ENCODE measurements at places on chromosomes 1 and 21. TPM values are rescaled to one million over a fixed set of nuclear protein-coding genes. Genes with fewer than 3 reads are reported as not detected.

DNA sequence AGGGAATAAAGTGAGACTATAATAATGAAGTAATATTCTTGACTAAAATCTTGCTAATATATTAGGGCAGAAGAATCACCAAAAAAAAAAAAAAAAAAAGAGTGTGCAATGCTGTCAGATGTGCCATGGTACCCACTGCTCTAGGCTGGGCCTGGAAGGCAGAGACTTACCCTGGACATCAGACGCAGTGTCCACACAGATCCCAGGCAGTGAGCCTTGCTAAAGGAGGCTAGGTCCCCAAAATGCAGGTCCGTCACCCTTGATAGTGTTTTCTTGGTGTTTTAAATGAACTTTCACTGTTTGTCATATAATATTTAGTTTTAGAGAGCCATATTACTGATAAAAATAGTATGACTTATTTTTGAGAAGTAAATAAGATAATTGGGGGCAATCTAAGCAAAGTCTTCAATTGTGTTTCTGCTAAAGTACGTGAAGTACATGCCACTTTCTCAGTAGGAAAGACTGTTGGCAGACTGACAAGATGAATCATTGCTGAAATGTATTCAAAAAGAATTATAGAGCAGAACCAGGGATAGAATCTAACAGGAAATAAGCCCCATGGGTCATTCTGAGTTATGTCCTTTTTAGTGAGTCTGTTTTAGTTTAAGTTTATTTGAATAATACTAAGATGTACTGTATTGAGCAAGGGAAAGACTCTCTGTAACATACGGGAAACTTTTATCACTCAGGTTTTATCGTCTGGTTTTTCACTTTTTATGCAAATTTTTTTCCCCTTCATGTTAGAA, 74.6 kb upstream of the PDC start:
- no peak for DNase-seq

Gene DENND1B
- 22.5 TPM for total RNA-seq

DNA sequence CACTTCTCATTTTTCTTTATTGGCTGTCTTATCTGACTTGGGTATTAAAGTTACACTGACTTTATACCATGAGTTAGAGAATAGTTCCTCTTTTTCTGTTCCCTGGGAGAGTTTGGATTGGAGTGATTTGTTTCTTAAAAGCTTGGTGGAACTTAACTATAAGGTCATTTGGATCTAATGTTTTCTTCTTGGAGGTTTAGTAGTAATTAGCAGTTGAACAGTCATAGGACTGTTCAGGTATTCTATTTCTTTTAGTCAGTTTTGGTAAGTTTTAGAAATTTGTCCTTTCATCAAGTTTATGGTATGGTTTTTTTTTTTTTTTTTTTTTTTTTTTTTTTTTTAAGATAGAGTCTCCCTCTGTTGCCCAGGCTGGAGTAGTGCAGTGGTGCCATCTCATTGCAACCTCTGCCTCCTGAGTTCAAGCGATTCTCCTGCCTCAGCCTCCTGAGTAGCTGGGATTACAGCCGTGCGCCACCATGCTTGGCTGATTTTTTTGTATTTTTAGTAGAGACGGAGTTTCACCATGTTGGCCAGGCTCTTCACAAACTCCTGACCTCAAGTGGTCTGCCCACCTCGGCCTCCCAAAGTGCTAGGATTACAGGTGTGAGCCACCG, 6.3 kb downstream of the TTC3 start:
- DNase-seq: no peak

DNA sequence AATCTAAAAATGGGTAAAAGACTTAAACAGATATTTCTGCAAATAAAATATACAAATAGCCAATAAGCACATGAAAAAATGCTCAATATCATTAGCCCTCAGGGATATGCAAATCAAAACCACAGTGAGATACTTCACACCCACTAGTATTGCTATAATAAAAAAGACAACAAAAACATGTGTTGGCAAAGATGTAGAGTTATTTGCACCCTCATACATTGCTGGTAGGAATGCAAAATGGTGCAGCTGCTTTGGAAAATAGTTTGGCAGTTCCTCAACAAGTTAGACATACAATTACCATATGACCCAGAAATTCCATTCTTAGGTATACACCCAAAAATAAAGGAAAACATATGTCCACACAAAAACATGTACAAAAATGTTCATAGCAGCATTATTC, 30.2 kb downstream of the ZZZ3 start:
- DNase-seq: no peak

GRCh38 chr1:9112961-9113880, 15.7 kb downstream of the GPR157 start:
- peak; percentile 17 for DNase-seq

Gene SLAMF1
- total RNA-seq: 0.94 TPM

GRCh38 chr1:50080904-50081586, 27.7 kb upstream of the ELAVL4 start:
- no peak for DNase-seq

Gene CHML
- total RNA-seq: 5.9 TPM

Gene TTC24
- not detected for total RNA-seq

Gene TLR5
- 6.5 TPM for total RNA-seq

GRCh38 chr1:193283016-193283415, 96.6 kb upstream of the B3GALT2 start:
- DNase-seq: no peak

GRCh38 chr1:246219508-246220030, 287.5 kb downstream of the SMYD3 start:
- DNase-seq: no peak

GRCh38 chr1:42679364-42679983, 2.7 kb upstream of the YBX1 start:
- no peak for DNase-seq

GRCh38 chr1:153035211-153035610, 4.2 kb downstream of the SPRR1B start:
- DNase-seq: no peak

Gene SPRR4
- total RNA-seq: not detected

DNA sequence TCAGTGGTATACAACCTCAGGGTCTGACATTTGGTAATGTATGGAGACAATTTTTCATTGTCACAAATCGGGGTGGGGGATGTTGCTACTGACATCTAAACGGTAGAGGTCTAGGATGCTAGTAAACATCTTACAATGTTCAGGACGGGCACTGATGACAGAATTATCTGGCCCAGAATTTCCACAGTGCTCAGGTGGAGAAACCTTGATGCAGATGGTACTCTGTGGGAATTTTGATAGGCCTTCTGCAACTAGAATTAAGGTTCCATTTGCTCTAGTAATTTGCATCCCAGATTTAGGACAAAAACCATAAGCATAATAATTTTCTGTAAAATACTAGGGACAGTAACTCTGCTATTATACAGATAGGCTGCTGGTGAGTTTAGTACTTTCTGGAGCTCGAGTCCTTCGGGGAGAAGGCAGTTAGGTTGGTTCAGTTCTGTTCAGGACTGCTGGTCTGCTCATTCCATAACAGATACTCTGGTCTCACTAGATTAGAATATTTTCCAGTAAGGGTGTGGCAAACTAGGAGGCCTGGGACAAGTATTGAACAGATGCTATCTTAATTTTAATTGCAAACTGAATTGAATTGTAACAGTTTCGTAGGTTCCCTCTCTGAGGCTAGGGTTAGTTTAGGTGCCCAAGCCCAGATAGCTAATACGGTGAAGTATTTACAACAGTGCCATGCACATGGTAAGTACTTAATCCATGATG, 11.4 kb downstream of the METTL13 start:
- no peak for DNase-seq

GRCh38 chr1:202348509-202349205, at the start of gene PPP1R12B:
TSS of gene PPP1R12B (plus strand) at chr1:202348699. CDS start at chr1:202348852, 153 bp downstream.
- DNase-seq: peak; percentile 98

GRCh38 chr1:187300081-187300480, 471.3 kb downstream of the PLA2G4A start:
- DNase-seq: no peak

DNA sequence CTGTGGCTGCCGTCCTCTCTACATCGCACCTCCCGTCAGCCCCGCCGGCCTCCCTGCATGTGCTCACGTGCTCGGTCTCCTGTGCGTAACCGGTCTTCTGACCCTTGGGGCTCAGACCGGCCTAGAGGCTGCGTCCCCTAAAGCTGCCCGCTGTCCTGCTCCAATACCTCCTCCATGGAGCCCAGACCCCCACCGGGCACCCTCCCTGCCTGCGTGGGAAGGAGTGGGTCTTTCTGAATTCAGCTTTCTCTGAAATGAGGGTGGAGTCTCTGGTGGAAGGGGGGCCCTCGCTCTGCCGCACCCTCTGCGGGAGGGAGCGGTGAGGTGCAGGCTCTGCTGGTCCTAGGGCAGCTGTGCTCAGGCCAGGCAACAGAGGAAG, 18.7 kb upstream of the POFUT2 start:
- peak; percentile 26 for DNase-seq

Data from left cardiac atrium (tissue), 4 donors.